Brain pericyte (primary cell): ENCODE measurements at places on chromosomes 16 and 17.
A peak's percentile ranks its signal among the peaks of the same experiment; 100 is the strongest.

DNA sequence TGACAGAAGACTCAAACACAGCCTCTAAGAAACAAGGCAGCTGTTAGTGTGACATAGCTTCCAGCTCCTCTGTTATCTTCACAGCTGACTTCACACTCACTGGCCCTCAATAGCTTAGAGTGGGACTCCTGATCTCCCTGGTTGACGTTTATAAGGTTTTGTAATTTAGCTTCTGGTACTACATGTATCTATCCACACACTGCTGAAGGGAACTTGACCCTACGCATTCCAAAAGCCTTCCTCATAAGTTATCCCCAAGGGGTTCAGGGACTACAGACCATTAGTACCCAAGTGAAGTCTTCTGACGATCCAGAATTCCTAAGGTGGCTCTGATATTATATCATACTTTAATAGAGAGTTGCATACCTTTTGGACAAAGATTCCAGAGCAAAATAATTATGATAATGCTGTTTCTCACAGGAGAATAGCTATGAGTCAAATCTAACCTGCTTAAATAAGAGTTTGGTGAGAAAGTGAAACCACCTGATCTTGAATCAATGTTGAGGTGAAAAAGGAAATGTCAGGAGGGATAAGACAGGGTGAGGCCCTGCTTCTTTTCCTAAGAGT lies 14.5 kb downstream of the ACACA start:
- DNase-seq: no peak

DNA sequence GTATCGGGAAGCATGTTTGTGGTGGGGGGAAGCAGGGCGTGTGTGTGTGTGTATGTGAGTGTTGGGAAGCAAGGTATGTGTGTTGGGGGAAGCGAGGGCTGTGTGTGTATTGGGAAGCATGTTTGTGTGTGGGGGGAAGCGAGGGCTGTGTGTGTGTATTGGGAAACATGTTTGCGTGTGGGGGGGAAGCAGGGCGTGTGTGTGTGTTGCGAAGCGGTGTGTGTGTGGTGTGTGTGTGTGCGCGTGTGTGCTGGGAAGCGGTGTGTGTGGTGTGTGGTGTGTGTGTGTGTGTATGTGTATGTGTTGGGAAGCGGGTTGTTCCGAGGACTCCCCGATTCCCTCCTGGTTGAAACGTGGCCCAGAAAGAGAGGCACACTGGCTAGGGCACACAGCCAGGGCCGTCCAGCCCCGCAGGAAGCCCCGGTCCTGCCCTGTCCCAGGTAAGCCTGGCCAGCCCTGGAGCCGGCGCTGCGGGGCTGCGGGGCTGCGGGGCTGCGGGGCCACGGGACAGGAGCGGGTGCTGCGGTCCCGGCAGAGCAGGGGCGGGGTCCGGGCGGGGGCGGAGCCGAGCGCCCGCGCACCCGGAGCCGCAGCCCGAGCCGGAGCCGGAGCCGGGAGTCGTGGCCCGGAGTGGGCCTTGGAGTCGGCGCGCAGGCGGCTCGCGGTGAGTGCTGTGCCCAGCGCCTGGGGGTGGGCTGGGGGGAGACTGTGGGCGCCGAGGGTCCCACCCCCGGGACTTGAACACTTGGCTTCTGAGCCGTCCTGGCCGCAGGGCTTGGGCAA lies at the start of gene NOD2:
Gene NOD2, plus strand, starts transcription at position 608 of the 783 bp plus-strand sequence. CDS start 5,890 bp downstream, outside the sequence.
- no peak for DNase-seq

DNA sequence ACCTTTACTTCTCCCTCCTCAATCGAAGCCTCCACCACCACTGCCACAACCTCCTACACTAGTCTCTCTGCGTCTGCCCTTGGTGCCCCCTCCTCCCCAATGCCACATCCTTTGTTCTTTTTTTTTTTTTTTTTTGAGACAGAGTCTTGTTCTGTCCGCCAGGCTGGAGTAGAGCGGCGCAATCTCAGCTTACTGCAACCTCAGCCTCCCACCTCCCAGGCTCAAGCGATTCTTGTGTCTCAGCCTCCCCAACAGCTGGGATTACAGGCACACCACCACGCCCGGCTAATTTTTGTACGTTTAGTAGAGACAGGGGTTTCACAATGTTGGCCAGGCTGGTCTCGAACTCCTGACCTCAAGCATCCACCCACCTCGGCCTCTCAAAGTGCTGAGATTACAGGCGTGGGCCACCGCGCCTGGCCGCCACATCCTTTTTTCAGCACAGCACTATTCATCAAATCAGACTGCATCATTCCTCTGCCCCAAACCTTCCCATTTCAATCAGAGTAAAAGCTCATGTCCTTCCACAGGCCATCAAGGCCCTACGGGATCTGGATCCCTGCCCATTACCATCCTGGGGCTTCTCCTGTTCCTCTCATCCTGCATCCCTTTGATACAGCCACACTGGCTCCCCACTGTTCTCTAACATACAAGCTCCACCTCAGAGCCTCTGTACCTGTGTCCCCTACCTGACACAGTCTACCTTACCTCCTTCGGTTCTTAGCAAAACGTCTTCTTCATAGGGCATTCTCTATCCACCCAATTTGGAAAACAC lies 2.0 kb downstream of the KLHL11 start:
- DNase-seq: no peak

- DNase-seq: no peak
Observed at GRCh38 chr17:74875155-74875976, 2.6 kb upstream of the FDXR start.

- DNase-seq: peak; percentile 85
Observed at GRCh38 chr17:2214047-2214928, 89.3 kb downstream of the SMG6 start.

DNA sequence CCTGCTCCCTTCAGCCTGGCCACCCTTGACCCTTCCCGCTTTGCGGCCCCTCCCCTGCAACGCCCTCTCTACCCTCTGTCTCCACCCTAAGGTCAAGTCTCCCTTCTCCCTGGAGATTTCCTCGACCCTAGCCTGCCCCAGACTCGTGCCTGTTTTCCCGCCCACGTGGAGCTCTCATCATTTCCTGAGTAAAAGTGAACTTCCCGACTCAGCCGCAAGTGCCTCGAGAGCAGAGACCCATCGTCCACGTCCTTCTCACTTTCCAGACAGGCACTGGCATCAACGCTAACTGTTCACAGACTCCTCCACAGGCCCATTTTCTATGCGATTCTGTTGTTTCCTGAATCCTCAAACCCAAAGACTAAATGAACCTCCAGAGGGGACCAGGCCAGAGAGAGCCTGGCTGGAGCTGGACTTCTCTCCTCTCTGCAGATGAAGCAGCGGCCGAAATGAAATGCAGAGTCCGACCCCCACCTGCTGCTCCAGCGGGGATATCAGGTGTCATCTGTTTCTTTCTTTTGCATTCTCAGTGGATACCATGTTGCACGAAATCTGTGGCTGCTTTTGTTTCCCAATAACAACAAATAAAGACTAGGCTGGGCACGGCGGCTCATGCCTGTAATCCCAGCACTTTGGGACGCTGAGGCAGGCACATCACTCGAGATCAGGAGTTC lies 52.5 kb downstream of the RTN4RL1 start:
- DNase-seq: no peak

DNA sequence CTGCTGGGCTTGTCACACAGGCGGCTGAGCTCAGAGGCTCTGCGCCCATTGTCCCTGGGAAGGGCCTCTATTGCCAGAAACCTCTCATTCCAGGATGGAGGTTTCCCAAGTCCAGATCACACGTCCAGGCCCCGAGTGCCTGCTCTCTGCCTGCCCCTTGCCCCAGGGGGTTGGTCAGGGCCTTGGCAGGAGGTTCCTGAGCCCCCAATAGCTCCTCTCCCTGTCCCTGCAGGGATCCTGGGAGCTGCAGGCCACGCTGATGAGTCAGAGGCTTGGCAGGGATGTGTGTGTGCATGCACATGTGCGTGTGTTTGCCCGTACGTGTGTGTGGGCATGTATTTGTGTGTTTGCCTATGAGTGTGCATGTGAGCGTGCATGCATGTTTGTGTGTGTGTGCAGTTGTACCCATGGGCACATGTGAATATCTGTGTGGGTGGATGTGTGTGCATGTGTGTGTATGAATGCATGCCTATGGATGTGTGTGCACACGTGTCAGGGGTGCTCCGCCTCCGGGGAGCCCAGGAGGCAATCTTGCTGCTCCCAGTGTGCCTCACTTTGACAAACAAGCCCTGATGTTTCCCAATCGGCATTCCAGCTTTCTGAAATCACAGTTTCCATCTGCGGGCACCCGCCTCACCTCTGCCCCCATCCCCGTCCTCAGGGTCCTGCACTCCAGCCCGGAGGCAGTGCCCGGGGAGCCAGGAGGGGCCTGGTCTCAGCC lies 98.4 kb upstream of the GSE1 start:
- DNase-seq: peak; percentile 97

DNA sequence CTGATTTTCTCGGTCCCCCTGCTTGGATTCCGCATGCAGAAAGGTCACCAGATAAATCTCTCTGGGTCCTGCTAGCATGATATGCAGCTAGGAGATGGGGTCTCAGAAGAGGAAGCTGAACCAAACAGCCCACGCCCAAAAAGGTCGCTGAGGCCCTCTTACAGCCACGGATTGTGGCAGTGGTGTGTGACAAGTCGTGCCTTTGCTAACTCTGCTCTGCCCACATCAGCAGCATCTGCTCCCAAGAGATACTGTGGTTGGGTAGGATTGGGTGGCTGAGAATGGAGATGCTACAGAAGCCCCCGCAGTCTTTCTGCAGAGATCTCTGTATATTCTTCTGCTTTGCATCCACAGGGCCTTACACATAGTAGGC lies 15.2 kb upstream of the SKAP1 start:
- DNase-seq: no peak

- no peak for DNase-seq
Observed at GRCh38 chr17:50605429-50605828, 29.3 kb upstream of the ABCC3 start.

GRCh38 chr17:73548620-73549311 lies 95.5 kb downstream of the SDK2 start:
- no peak for DNase-seq

DNA sequence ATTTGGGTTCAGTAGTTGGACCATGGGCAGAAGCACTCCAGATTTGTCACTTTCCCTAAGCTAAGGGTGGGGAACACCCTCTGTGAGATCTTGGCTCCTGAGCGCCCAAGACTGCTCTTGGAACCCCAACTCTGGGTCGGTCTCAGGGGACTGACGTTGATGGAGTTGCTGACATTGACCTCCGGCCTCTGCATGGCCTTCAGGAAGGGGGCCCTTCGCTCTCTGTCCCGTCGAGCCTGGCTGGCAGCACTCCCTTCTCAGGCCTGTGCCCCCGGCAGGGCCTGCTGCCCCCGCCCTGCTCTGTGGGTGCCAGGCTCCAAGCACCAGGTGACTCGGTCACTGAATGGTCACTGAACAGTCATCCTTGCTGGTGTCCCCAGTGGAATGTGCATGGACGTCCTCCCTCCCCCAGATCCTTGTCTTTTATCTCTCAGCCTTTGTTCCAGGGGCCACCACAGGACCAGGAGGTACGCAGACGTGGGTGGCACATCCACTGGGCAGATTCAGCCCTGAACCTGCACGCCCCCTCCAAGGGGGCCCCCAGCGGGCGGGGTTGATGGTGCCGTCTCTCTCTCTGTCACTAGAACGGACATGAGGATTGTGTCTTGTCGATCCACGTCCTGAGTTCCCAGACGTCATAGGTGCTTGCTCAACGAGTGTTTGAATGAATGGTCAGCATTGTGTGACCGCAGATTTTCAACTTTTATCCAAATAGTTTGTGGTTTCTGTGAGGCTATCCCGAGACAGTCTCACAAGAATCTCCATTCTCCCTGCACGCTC lies 314.5 kb downstream of the SEC14L1 start:
- DNase-seq: no peak

DNA sequence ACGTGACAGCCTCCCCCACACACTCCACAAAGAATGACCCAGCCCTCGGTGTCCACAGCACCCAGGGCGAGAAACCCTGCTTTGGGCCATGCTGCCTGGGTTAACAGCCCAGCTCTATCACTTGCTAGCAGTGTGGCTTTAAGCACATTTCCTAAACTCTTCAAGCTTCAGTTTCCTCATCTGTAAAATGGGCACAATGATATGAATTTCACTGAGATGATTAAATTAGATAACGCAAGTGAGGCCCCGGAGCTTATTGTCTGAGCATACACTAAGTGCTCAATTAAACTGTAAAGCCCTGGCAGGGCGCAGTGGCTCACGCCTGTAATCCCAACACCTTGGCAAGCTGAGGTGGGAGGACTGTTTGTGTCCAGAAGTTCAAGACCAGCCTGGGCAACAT lies 79.4 kb downstream of the LITAF start:
- no peak for DNase-seq

GRCh38 chr16:56657555-56658326 lies at the start of gene MT1F:
Gene MT1F, plus strand, starts transcription at chr16:56657959. Its CDS starts 100 bp downstream, at chr16:56658059.
- DNase-seq: no peak

GRCh38 chr17:44760474-44761308 lies 1.9 kb downstream of the ADAM11 start:
- DNase-seq: no peak

DNA sequence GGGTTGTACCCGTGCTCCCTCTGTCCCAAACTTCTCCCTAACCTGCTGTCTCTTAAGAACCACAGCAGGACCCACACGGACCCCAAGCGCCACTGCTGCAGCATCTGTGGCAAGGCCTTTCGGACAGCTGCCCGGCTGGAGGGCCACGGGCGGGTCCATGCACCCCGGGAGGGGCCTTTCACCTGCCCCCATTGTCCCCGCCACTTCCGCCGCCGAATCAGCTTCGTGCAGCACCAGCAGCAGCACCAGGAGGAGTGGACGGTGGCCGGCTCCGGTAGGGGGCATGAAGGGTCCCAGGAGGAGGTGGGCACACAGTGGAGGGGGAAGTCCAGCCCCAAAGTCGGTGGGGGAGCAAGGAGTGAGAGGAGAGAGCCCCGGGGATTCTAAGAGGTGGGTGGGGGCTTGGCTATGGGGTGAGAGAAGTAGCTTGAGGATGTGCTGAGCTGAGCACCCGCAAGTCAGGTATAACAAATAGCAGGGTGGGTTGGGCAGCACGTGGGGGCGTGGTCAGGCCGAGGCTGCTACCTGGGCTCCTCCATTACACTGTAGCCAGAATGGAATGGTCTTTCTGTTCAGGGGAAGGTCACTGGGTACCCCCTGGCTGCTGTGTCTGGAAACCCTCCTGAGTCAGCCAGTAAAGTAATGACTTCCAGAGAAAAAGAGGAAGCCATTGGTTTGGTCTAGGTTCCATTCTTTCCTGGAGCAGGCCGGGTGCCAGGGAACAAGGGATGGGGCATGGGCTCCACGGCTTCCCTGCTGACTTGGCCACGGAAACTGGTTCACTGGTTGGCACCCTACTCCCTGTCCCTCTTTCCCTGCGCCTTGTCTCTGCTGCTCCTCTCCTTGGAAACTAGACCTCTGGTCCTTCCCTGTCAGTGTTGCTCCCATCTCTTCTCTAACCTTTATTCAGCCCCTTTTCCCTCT lies 7.1 kb downstream of the PRSS53 start:
- no peak for DNase-seq

DNA sequence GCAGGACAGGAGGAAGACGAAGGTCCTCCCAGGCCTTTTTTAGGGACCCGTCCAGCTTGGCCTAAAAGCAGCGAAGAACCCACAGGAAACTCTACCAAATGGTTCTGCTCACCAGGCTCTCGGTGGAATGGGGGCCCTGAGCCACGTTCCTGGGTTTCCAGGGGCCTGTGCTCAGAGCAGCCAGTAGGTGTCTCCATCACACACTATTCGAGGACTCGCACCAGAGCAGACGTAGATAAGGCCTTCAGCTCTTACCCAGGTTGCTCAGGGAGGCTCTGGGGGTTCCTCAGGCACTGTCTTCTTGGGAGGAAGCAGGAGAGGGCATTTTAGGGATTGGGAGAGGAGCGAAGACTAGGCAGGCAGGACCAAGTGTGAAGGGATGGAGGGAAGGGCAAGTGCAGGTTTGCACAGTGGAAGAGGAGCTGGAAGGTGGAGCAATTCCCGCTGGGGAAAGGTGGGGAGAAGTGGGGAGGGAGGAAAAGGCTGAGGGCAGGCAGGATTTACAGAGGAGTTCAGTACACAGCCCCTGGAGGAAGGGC lies 157.1 kb downstream of the RGS9 start:
- DNase-seq: no peak

GRCh38 chr17:47720754-47721533 lies 12.1 kb upstream of the TBX21 start:
- DNase-seq: no peak

- no peak for DNase-seq
Observed at GRCh38 chr17:31525801-31526549, 134.5 kb downstream of the RAB11FIP4 start.
